Fibroblast of pulmonary artery (primary cell): ENCODE measurements at places on chromosomes 3 and 15.
A peak's percentile ranks its signal among the peaks of the same experiment; 100 is the strongest.

- no peak for DNase-seq
Measured at GRCh38 chr3:191919491-191920026, 458.6 kb downstream of the PYDC2 start.

DNA sequence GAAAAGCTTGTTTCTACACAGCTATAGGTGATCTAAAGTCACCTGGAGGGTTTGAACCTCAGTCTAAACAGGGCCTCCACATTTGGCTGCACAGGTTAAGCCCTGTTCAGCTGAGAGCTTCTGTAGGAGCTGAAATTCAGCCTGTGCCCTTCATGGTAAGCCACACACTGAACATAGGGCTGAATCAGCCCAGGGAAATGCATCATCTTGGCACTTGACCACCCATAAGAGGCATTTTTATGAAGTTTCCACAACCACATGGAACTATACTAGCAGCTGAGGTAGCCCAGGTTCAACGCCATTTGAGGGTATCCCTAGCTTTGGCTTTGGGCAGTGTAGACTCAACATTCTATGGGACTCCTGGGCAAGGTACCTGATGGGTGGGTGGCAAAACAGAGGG lies 126.8 kb downstream of the FAM174B start:
- no peak for DNase-seq

DNA sequence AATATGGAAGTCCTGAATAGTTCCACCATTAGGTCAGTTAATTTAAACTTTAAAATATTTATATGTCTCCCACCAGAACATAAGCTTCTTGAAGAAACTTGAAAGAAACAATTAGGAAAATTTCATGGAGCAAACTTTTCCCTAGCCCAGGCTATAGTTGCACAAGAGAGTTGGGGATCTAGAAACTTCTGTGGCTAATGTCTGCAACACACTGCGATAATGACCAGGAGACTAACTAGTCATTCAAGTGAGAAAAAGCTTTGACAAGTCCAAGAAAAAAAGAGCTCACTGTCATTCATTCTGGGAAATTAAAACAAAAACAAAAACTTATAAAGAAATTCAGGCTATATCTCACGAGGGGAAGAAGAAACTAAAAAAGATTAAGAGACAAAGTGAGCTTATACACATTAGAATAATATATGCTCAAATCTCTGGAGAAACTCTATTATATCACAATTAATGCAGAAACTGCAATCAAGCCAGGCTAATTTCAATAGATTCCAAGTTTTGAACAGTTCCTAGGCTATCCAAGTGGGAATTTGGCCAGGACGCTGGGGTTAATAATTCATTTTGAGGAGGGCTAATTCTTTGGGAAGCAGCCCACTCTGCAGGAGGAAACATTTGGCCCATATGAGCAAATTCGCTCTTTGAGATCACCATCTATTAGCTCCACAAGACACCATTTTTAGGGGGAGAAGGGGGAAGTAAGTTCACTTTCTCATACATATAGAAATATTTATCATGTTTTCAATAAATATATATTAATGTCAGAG lies 134.6 kb downstream of the MEIS2 start:
- peak; percentile 57 for DNase-seq

- no peak for DNase-seq
Measured at GRCh38 chr15:85646538-85647091, 148.1 kb downstream of the KLHL25 start.

DNA sequence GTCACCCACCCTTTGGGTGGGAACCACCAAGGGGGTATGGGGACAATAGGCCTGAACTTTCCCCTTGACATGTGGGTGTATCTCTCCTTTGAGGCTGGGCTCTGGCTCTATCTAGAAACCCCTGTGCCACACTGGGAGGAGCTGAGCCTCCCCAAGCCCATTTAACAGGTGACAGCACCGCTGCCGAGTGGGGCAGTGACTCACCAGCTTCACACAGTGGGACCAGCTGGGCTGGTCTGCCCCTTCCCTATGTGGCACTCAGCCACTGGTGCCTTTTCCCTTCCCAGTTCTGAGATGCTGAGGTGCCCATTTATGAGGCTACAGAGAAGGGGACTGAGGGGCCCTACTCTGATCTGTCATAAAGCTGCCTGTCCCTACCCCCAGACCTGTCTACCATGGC lies 5.1 kb downstream of the PSTPIP1 start:
- DNase-seq: no peak
